SW 1271 (cell line): ENCODE measurements at places on chromosomes 7 and 10.

DNA sequence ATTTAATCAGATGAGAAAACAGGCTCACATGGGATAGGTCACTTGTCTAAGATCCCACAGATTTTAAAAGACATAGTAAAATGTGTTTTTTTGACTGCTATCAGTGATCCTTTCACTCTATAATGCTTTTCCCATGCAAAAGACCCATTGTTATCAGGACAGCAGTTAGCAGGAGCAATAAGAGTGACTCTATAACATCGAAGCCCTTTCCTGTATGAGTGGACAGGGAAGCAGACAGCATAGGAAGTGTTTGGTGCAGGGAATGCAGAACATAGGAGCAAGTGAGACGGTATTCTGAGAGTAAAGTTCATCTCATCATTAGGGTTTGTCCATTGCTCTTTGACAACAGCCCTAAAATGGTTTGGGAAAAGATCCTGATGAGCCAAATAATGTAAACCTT, 68.5 kb downstream of the SLC25A13 start:
- no peak for DNase-seq

DNA sequence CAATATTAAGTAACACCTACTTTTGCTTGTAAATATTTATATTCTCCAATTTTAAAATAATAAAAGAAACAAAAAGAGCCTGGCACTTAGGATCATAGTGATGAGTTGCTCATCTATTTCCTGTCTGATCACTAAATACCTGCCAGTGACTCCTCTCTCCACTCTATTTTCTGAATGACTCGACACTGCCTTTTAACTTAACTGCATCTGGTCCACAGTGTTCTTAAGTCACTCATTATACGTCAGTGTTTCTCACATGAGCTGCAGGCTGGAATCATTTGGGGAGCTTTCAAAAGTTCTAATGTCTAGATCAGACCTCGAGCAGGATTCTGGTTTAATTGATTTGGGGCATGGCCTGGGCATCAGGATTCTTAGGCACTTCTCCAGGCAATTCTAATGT, 78.0 kb upstream of the AGBL3 start:
- DNase-seq: no peak

- DNase-seq: no peak
Observed at GRCh38 chr10:36504758-36505157, 620.6 kb upstream of the ANKRD30A start.

- DNase-seq: peak; percentile 42
Observed at GRCh38 chr10:3763852-3764625, 21.0 kb downstream of the KLF6 start.

DNA sequence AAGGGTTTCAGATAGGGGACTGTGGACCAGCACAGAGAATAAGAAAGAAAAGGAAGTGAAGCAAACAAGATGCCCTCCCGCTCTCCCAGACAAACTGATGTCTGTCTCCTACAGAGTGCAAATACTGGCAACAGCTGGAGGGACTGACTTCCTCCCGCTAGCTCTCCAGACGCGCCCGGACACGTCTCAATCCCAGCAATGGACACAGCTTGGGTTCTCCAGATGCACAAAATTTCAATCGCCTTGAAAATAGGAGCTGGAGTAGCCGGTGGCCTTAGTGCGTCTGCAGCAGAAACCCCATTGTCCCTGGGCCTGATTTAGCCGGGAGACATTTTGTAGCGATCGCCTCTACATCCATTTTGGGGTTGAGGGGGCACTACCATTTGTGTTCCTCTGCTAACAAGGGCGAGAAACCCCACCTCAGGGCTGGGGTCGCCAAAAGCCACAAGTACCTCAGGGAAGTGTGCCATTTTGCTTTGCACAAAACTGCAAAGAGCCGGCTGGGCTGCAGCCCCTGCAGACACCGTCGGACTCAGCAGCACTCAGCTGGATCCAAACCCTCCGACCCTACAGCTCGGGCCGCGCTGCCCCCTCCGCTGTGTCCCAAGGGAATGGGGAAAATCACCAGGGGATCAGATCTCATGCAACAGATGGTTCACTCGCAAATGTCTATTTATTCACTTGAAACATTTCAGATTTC, 5.9 kb downstream of the CPA2 start:
- DNase-seq: no peak

- DNase-seq: no peak
Observed at GRCh38 chr7:2450198-2451107, 25.7 kb downstream of the GRIFIN start.

DNA sequence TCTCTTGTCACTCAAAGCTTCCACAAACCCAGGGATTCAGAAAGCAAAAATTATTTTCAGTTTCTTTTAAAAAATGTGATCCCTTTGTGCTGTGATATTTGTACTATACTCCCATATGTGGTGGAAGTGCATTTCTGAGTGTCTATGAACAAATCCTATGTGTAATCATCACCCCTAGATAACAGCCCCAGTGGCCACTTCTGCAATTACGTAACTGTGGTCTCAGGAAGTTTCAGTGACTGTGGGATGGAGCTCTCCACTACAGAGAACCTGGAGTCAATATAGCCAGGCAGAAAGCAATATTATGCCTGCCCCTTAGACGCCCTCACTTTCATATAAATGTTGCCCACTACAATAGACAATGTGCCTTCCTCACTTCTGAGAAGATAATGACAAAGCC, 1101.7 kb upstream of the GHITM start:
- DNase-seq: no peak

- DNase-seq: no peak
Observed at GRCh38 chr7:30524545-30524944, 19.9 kb upstream of the GGCT start.

DNA sequence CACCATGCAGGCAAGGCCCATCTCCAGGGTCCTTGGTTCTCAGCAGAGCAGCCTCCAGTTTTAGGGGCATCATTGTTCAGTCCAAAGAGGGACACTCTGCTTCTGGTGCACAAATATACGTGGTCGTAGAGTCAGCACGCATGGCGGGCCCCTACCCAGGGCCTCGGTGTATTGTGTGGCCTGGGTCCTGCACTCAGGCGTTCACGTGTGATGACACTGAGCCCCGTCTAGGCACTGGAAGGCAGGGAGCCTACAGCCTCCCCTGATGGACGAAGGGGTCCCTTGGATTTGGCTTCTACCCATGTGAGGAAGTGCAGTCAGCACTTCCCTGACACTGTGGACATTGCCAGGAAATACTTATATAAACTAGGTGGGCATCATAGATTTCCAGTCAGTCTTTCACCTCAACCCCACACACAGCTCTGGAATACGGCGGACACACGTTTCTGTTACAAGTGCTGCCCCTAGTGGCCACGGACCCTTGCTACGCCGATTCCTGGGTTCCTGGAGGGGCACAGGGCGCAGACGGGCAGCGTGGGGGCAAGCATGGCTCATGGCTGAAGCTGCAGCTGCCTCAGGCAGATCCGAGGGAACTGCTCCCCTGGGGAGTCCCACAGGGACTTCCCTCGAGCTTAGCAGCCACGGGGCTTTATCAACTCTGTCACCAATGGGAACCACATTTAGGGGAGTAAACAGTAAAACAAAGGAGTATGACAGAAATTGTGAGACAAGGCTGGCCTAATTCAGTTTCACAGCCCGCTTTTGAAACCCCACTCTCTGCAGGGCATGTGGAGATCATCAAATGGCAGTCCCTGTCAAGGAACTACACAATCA, 25.4 kb downstream of the AIFM2 start:
- no peak for DNase-seq

GRCh38 chr10:51510231-51510630, 189.2 kb downstream of the CSTF2T start:
- DNase-seq: no peak

- no peak for DNase-seq
Observed at GRCh38 chr10:6409971-6410643, 170.0 kb downstream of the PRKCQ start.

- DNase-seq: peak; percentile 61
Observed at GRCh38 chr7:116426428-116427156, 72.9 kb upstream of the CAV2 start.

GRCh38 chr10:16794005-16794404, 23.2 kb downstream of the RSU1 start:
- no peak for DNase-seq

DNA sequence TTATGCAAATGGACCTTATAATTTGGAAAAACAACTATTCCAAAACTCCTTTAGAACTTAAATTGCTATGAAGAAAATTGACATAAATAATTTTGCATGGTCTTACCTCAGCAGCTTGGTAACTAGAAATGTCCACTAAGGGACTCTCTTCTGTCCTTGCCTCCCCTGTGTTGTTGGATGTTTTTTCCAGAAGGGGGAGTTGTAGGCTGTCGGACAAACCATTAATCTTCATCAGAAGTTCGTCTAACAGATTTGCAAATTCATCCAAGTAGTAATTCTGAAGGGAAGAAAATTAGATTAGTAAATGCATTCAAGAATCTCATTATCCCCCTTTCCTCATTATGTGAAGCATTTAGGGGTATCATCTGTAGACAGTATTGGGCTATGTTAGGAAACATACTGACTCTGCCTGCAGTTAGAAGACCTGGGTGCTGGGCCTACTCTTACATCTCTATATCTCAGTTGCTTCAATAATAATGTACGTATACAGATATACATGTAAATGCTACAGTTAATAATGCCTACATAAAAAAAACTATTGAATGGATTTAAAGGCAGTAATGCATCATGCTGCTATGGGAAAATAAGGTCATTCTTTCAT, 155.6 kb downstream of the PKD1L1 start:
- no peak for DNase-seq

DNA sequence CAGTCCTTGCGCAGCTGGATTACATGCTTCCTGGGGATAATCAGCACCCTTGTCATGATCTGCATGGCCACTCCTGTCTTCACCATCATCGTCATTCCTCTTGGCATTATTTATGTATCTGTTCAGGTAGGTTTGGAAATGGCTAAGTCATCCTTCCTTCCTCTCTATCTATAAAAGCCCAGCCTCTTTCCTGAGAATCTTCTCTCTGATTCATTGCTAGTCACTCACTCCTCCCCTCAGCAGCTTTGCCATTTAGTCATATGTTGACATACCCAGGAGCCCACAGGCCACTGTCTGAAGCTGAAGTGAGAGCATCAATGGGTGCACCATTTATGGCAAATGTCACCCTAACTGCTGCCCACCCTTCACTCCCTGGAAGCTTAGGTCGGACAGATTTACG, 52.0 kb downstream of the ABCC2 start:
- DNase-seq: no peak

DNA sequence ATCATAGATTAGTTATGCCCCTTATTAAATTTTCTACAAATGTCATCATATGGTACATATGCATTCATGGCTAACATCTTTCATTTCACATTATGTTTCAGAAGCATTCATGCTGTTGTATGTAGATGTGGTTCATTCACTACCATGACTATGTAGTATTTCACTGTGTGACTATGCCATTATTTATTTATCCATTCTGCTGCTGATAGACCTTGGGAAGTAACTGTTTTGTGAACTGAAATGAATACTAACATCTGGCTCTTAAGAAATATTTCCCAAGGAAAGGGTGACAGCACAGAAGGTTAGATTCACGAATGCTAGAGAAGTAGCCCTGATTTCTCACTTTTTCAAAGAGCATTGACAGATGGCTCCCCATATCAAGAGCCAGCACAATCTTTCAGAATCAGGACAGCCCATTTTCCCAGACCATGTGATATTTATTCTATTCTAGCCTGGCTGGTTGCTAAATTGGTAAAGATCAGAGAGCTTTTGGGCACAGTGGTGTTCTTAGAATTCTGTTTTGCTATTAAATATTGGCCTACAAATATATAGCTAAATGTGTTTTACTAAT, 157.4 kb downstream of the DYNC1I1 start:
- DNase-seq: no peak

DNA sequence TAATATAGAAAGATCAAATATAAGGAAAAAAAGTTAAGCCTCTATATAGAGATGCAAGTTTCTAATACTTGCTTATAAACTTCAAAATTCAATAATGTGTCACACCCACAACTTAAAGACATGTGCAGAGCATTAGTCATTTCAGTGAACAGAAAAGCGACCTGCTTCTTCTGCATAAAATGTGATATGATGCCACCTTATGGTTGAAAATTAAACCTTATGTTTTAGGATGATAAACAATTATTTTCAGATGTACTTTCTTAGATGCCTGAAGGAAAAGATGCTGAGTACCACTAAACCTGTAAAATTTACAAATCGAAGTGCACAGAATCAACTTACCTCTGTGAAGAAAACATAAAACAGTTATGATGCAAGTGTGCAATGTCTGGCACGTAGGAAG, 96.0 kb downstream of the MTERF1 start:
- DNase-seq: peak; percentile 13

DNA sequence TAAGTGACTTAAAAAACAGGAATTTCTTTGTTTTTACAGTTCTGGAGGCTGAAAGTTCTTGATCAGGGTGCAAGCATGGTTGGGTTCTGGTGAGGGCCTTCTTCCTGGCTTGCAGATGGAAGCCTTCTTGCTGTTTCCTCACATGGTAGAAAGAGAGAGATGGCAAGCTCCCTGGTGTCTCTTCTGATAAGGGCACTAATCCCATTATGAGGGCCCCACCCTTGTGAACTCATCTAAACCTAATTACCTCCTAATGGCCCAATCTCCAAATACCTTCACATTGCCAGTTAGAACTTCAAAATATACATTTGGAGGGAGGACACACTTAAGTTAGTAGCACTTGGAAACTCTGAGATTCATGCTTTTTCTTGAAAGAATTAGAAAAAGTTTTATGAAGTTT, 314.4 kb upstream of the AOAH start:
- no peak for DNase-seq

- DNase-seq: no peak
Observed at GRCh38 chr10:132139526-132139925, 47.2 kb upstream of the DPYSL4 start.

GRCh38 chr7:135441791-135442190, 68.1 kb downstream of the CNOT4 start:
- DNase-seq: peak; percentile 16

DNA sequence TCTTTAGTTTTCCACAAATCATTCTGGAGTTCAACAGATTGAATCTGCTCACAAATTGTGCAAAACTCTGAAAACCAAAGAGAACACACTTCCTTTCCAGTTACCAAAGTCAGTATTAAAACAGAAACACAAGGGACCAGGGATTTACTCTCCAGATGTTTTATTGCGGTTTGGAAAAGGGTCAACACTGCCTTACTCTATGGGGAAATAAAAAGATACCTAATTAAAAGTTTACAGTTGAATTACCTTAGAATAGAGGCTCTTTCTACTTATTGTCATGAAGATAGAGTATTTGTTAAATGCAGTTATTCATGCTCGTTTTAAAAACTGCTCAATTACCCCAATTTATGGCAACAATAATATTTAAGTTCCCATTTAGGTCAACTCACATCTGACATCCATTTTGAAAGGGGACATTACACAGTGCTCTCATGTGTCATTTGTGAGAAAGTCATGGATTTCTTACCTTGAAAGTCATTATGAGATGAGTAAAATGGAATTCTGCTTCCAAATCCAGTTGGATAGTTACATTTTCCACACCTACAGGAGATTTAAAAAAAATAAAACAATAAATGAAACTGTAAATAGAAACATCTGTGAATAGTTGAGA, 8.4 kb downstream of the LAMB1 start:
- no peak for DNase-seq

GRCh38 chr7:31059551-31059950, 7.4 kb downstream of the ADCYAP1R1 start:
- no peak for DNase-seq

DNA sequence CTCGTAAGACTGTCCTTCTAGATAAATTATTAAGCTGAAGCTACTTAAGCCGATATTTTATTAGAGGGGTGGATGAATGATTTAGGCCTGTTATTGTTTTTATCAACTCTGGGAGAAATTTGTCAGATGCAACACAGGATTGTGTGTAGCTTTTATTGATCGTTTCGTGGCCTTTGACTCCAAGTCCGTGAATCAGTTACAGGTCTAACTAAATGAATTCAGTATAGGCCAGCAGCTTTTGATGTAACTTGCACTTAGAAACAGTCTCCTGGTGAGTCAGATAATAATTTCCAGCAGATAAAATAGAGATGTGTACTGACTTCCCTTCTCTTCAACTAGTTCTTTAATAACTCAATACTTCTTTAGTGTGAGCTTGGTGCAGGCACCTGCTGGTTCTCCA, 341.7 kb upstream of the SMIM30 start:
- DNase-seq: no peak
